ENCODE measurements at places on chromosomes 3 and 15. TPM values are rescaled to one million over a fixed set of nuclear protein-coding genes. Genes with fewer than 3 reads are reported as not detected.

- DNase-seq: no peak
These were observed 387.8 kb upstream of the THBS1 start for GRCh38 chr15:39192979-39193560.

DNA sequence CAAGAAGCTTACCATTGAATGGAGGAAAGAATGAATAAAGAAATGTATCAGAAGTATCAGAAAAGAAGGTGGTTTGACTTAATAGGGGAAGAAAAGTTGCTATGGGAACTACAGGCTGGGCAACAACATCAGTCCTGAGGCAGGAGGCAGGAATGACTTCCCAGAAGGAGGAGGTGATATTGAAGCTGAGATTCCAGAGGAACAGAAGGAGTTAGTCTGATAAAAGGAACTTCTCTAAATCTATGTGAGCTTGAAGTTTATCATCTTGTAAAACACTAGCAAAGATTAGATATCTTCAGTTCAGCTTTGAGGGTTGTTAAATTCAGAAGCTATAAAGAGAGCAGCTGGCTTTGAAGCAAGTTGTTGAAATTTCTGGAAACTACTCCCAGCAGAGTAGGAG lies 213.3 kb upstream of the THRB start:
- DNase-seq: no peak

GRCh38 chr15:86154705-86155104 lies 75.0 kb downstream of the AGBL1 start:
- no peak for DNase-seq

- DNase-seq: no peak
These were observed 416.0 kb downstream of the OCA2 start for GRCh38 chr15:27683121-27683520.

- DNase-seq: no peak
These were observed 341.3 kb upstream of the DPPA4 start for GRCh38 chr3:109678600-109678999.

DNA sequence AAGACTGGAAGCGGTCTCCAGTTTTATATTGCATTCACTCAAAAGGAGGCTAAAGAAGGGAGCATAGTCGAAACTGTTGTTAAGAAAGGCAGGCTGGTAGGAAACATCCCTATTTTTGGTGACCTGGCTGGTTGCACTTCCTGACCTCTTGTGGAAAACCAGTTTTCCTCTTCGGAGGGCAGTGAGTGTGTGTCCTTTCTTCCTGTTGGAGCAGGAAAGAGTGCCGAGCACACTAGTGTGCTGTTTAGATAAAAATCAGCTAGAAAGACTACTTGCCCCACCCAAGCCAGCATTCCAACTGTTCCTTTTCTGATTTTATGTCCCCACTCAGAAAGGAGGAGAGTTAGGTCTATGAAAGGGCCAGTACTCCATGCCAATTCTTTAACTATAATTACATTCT lies 65.1 kb upstream of the CCR4 start:
- no peak for DNase-seq

GRCh38 chr3:189554868-189555557 lies 76.2 kb upstream of the TP63 start:
- no peak for DNase-seq

DNA sequence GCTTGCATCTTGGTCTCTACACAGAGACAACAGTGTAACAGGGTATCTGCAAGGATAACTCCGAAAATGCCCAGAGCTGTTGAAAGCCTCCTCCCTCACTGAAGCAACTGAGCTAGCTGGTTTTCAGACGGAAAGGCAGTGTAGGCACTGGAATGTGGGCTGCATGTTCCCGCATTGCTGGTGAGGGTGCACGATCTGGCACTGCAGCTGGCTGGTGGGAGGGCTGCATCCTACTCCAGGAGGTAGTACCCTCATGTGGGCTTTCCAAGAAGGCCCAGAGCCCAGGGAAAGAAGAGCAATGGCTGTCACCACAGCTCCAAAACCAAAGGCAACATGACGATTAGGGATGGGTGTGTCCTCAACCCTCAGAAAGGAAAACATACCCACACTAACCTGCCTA lies 28.7 kb upstream of the RPS17 start:
- DNase-seq: no peak

GRCh38 chr15:58189148-58189811 lies 51.1 kb downstream of the AQP9 start:
- no peak for DNase-seq

DNA sequence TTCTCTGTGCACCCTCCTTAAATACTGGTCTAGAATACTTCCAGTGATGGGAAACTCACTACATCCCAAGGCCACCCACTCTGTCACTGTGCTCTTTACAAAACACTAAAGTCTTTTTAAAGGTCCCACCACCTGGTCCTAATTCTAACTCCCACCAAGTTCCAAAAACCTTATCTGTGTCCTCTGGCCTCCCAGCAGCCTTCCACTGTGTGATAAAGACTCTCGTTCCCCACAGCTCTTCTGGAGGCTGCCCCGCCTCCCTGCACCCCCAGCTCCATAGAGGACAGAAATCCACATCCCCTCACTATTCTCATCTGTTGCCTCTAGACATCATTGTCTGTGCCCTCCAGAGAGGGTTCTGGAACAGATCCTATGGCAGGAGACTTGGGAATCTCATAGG lies 276.4 kb downstream of the FAM43A start:
- DNase-seq: no peak

DNA sequence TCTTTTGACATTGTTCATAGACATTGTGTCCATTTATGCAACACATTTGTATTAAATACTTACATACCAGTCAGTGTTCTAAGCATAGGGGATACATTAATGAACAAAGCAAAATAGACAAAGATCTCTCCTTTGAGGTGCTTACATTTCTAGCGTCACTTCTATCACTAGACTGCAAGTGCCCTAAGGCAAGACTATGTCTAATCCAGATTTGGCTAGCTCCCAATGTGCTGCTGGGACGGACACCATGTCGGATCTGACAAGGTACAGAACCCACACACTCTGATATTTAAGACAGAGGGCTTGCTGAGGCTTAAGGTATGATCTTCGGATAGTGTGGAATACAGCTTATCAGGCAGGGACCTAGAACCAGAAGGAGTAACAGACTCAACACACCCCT lies 41.4 kb downstream of the MYLK start:
- no peak for DNase-seq

GRCh38 chr3:10783360-10784351 lies 32.4 kb upstream of the SLC6A11 start:
- DNase-seq: no peak

DNA sequence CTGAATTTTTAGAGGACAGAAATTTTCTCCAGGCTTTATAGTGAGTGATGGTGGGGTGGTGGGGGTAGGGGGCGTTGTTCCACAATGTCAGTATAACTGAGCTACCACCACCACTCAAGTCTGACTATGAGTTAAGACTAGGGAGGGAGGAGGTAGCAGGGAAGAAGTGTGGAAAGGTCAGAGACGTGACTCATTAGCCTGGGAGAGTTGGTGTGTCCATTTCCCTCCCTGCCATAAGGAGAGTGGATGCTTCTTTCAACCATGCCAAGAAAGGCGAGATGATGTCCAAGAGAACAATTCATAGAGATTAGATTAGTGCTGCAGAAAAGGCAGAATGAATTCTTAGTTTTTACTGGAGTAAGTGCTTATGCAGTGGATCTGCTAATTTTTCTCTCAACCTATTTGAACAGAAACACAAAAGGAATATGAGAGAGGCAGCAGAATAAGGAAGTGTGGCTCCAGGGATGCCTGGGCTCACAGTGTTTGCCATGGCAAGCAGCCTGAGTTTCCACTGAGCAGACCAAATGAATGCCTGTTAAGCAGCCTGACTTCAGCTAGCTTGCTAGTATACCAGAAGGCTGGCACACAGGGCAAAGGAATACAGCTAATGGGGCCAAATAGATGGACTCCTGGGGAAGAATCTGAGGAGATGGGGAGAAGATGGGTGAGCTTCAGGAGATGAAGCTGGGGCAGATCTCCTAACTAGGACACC lies 708.9 kb downstream of the NTRK3 start:
- no peak for DNase-seq

GRCh38 chr3:167700046-167700445 lies 34.6 kb downstream of the PDCD10 start:
- no peak for DNase-seq

The C3orf80 gene
- 0.15 TPM for total RNA-seq

The PLA2G4D gene
- not detected for total RNA-seq

The VWA5B2 gene
- total RNA-seq: 0.33 TPM

The SNX22 gene
- 1.5 TPM for total RNA-seq
